Forelimb muscle (tissue), 1 donor: ENCODE measurements at places on chromosomes 13 and 19. TPM values are rescaled to one million over a fixed set of nuclear protein-coding genes. Genes with fewer than 3 reads are reported as not detected.

ADGRE3 gene
- not detected for polyA plus RNA-seq

C19orf12 gene
- 21.4 TPM for polyA plus RNA-seq

CNN1 gene
- 179 TPM for polyA plus RNA-seq

NDUFS7 gene
- polyA plus RNA-seq, result 88.5 TPM

DNA sequence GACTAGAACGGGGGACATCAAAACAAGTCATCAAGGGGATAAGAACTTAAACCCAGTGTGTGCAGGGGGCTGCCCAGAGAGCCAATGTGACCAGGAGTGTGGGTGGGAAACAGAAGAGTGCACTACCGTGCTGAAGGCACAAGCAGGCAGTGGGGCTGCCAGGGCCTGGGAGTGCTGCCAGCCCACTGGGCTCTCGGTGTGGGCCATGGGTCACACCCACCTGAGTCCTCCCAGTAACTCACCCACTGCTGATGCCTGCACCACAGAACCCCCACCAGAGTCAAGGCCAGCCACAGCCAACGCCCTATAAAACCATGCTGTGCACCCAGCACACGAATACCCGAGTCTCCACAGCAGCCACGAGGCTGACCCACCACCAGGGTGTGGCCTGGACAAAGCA lies 8.5 kb downstream of the MED26 start:
- no peak for DNase-seq

DNA sequence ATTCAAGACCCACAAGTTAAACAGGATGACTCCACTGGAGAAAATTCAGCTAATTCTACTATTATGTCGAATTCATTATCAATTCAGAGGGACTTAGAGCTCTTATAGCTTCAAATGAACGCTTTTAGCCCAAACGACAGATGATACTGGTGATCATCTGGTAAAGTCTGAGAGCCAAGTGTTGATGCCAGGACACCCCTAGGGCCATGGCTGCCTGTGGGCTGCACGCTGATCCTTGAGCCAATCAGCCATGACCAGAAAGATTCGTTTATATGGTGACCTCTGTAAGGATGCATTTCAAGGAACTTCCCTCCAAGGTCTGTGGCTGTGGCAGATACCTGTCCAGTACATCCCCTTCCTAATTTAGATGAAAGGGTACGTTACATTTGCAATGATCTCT lies 10.9 kb downstream of the MEDAG start:
- DNase-seq, result no peak

GRCh38 chr13:38348861-38349389 lies 726 bp upstream of the UFM1 start:
- DNase-seq, result no peak

DNA sequence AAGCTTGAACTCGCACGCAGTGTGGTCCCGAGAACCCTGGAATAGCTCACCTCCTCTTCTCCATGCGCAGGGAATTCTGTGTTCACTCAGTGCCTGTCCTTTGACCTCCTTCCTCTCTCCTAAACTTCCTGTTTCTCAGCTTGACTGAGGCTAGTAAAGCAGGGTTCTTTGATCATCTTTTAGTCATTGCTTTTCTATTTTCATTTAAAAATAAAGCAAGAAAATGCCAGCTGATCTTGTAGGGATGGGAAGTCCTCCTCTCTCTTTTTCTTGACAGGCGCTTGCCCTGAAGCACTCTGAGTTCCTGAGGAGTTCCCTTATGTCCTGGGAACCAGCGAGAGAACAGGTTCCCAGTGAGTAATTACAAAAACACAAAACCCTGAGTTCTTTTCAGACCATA lies 62.8 kb downstream of the ARHGEF7 start:
- DNase-seq, result no peak

DNA sequence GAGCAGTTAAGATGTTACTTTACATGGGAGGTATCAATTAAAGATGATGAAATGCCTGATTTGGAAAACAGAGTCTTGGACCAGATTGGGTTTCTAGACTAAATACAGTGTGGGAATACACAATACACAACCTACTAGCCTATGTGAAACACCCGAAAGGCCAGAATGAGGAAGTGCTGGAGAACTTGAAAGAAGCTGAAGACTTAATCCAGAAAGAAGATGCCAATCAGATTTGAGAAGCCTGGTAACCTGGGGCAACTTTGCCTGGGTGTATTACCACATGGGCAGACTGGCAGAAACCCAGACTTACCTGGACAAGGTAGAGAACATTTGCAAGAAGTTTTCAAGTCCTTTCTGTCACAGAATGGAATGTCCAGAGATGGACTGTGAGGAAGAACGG lies 43.2 kb downstream of the N4BP2L1 start:
- no peak for DNase-seq

DNA sequence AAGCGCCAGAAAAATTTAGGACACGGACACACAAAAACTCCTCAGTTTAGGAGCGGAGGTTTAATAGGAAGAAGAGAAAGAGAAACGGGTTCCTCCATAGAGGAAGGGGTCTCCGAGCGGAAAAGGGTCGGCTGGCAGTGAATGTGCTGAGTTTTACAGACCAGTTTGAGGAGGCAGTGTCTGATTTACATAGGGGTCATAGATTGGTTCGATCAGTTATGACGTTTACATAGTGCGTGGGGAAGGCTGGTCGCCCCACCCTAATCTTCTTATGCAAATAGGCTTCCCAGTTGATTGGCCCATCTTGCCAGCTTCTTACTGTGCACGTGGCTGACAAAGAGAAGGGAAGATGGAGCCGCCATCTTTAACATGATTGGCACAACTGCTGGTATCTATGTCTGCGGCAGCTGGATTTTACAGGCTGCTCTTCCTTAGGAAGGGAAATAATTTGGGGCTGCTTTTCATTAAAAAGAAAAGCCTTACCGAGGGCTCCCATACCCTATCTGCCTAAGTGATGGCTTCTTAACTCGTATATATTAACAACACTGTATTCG lies 1.2 kb upstream of the ZNF225 start:
- no peak for DNase-seq

GRCh38 chr19:3471954-3472655 lies 8.2 kb downstream of the SMIM24 start:
- no peak for DNase-seq

- DNase-seq, result no peak
These were observed 197.7 kb downstream of the SLITRK6 start for GRCh38 chr13:85601526-85601925.
